ENCODE measurements at places on chromosomes 4 and X.
A peak's percentile ranks its signal among the peaks of the same experiment; 100 is the strongest.

DNA sequence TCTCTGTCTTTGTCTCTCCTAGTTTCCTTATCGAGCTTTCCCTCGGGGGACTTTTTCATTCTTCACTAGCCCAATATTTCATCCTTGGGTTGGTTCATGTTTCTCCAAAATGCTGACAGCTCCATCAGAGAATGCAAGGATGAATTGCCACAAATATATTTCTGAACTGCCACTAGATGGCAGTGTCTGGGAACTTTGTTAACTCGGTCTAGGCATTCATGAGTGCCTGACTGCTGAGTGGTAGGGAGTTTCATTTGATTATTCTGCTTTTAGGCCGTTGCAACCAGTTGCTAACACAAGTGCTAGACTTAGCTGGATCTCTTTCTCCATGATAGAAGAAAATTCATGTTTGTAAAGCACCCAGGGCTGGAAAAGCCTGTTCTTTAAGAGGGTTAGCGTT, 73.5 kb upstream of the RAP2C start:
- peak; percentile 18 for DNase-seq

GRCh38 chr4:2083826-2084160, 24.7 kb downstream of the NAT8L start:
- DNase-seq, result no peak

DNA sequence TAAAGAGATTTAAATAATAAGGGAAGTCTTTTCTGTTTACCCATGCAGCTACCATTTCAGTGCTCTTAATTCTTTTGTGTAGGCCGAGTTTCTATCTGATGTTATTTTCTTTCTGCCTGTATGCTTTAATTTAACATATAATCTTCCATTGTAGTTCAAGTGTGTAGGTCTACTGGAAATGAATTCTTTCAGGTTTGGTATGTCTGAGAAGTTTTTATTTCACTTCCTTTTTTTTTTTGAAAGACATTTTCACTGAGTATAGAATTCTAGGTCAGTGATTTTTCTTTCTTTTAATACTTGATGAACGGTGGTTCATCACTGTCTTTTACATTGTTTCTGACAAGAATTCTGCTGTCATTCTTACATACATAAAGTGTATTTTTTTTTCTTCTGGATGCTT, 42.1 kb downstream of the VAMP7 start:
- no peak for DNase-seq

DNA sequence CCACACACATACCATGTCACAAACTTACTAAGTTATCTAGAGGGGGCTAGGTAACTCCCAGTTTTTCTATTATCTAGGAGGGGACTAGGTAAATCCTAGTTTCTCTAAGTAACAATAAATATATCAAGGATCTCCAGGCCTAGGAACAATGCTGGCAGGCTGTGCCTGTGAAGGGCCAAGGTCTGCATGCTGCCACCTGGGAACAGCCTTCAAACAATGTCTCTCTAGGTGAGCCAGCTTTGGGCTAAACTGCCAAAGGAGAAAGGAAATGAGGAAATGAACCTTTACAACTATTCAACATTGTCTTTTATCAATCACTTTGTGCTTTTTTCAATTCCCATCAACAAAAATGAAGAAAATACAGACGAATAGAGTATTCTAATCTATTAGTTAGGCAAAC, 23.2 kb downstream of the NAF1 start:
- DNase-seq, result no peak

DNA sequence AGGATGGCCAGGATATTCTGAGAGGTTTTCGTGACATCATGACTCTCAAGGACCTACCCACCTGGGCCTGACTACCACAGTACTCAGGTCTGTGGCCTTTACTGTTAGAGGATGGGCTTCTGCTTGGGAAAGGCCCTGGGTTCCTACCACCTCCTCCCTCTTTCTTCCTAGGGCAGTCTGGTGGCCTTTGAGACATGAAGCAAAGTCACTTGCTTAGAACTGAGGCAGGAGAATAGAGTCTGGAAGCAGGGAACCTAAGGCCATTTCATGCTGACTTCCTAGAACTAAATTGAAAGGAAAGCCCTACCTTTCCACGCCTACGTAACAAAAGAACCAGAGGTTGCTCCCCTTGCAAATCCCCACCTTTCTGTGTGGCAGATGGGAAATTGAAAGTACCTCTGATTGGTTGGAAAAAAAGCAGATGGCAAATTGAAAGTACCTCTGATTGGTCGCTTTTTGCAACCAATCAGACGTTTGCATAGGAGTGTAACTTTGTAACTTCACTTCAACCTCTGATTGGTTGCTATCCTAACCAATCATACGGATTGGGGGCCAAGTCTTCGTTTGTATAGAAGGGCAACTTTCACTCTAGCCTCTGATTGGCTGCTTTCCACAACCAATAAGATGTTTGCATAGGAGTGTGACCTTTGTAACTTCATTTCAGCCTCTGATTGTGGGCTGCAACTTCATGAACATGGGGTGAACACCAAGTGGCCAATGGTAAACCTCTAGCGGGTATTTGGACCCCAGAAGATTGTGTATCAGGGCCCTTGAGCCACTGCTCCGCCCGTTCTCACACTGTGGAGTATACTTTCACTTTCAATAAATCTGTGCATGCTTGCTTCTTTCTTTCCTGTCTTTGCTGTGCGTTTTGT, 9.9 kb upstream of the AKAP14 start:
- DNase-seq, result no peak
